ENCODE measurements at places on chromosomes 1 and 21.
A peak's percentile ranks its signal among the peaks of the same experiment; 100 is the strongest.

DNA sequence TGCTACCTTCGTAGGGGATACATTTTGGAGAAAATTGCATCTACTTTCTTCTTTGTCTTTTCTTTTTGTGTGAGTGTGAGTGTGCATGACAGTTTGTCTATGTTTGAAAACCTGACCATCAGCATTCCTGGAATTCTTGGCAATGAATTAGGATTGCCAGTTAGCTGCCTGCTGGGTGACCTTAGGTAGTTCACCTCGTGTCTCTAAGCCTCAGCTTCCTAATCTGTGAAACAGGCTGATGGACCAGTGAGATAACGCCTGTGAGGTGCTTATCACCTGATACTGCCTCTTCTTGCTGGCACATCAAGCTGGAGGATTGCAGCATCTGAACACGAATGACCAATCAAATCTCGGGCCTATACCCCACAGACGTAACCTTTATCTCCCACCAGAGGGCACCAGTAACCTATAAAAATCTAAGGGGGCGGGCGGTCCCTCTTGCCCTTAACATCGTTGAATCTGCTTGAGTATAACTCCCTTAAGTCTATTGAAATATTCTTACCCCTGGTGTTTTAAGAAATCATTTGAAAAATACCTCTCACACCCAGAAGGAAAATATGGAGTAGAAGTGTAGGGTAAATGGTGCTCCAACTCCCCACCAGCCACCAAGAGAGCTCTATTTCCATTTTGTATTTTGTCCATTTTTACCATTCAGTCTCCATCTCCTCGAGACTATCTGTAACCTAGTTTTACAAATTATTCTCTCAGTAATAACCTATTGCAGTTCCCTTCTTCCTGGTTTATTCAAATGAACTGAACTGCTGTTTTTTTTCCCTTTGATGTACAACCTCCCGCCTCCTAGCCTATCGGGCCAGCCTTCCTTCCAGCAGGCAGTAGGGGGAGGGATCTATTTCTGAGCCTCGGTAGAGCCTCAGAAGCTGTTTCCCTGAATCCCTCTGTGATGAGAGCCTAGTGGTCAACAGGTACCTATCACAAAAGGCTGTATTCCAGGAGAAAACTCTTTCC lies 49.7 kb downstream of the MDM4 start:
- DNase-seq: peak; percentile 63

DNA sequence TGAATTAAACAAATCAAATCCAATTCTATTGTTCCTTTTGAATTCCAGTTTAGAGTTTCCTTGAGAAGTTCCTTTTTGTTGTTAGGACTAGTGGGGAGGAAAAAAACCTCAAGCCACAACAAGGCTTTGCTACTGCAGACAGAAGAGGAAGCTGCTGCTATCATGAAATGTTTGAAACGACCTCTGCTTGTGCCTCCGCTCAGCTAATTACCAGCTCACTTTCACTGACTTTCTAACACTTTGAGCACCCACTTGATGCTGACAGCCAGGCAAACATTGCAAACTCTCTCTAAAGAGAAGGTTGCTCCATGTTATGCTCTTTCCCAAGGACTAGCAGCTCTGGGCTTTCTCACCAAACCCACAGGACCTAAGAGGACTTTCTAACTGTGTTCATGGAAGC lies 203.9 kb upstream of the PROX1 start:
- DNase-seq: no peak

- no peak for DNase-seq
These were observed 116.3 kb downstream of the ST6GALNAC3 start for GRCh38 chr1:76190749-76191424.

DNA sequence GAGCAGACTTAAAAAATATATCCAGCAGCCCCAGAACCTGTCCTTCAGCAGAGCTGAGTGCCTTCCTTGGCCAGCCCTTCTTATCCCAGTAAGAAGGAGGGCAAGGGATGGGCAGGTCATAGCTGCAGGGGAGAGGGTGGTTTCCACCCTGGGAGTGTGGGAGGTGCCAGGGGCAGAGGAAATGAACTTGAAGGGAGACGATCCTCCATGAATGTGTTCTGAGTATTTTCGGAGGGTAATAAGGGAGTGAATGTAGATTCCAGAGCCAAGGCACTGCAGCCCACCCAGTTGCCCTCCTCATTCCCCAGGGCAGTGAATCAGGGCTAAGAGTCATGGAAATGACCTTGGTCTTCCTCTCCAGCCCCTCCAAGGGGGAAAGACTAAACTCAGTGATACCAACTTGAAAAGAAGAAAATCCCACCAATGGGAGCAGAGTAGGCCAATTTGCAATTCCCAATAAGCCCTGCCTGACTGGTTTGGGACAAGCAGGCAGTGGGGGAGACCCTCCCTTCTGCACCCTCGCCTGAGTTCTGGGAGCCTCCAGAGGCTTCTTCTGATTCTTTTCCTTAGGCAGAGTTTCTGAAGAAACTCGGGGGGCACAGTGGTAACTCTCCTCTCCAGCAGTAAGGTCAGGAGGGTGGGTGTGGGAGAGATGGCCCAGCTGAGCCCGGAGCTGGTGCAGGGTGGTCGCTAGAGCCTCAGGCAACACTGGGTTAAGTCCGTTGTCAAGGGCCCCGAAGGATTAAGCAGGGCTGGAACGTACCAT lies 4.2 kb downstream of the MYOG start:
- DNase-seq: no peak

All from brain microvascular endothelial cell (primary cell).